Activated naive CD8-positive, alpha-beta T cell treated with anti-CD3 and anti-CD28 coated beads for 36 hours (primary cell): ENCODE measurements at places on chromosomes 3 and 15. TPM values are rescaled to one million over a fixed set of nuclear protein-coding genes. Genes with fewer than 3 reads are reported as not detected.

The A4GNT gene
- not detected for total RNA-seq

The TBC1D23 gene
- 21.2 TPM for total RNA-seq

DNA sequence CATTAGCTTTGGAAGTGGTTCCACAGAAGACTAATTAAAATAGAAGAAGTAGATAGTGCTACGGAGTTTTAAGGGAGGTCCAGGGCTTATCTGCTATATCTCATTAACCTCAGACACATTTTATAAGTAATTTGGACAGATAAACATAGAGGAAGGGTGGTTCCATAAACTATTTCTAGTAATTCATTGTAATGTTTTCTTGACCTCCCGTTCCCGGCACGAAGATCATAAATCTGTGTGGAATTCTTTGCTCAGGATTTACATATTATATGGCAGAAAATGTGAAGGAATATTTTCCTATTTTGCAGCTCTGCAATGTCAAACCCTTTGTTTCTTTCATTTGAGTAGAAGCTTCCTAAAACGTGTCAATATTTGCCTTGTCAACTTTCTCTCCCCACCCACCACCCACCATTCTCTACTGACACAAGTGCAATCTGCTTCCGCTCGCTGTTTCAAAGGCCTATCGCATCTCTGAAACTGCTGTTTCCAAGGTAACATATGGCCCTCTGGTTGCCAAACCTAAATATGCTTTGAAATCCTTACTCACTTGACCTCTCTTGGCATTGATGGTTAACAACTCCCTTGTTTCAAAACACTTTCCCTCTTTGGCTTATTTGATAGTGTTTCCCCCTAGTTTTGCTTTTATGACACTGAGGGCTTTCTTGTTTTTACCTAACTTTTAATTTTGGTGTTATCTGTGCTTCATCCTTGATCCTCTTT is 21.4 kb upstream of the PLSCR5 start:
- DNase-seq: no peak

GRCh38 chr3:98806521-98806920 is 43.4 kb downstream of the ST3GAL6 start:
- DNase-seq: no peak

- no peak for DNase-seq
These were observed 25.3 kb downstream of the FOXL2 start for GRCh38 chr3:138921316-138922292.

DNA sequence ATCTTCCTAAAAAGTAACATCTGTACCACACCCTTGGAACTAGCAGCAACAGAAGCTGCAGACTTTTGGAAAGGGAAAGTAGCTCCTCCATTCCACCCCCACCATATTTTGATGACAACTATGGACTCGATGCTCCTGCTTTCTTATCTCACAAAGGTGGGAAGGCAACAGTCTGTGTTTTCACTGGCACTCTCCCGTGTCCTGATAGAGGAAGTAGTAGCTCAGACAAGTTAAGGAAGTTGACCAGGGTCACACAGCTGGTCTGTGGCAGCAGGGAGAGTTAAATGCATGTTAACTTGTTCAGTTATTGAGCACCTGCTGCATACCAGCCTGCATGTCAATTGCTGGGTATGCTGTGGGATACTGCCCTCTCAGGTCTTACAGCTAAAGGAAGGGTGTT is 33.1 kb downstream of the BHLHE40 start:
- DNase-seq: no peak
